ENCODE measurements at places on chromosomes 12 and 14.

GRCh38 chr14:71967704-71968103 lies 35.5 kb downstream of the RGS6 start:
- DNase-seq: no peak

DNA sequence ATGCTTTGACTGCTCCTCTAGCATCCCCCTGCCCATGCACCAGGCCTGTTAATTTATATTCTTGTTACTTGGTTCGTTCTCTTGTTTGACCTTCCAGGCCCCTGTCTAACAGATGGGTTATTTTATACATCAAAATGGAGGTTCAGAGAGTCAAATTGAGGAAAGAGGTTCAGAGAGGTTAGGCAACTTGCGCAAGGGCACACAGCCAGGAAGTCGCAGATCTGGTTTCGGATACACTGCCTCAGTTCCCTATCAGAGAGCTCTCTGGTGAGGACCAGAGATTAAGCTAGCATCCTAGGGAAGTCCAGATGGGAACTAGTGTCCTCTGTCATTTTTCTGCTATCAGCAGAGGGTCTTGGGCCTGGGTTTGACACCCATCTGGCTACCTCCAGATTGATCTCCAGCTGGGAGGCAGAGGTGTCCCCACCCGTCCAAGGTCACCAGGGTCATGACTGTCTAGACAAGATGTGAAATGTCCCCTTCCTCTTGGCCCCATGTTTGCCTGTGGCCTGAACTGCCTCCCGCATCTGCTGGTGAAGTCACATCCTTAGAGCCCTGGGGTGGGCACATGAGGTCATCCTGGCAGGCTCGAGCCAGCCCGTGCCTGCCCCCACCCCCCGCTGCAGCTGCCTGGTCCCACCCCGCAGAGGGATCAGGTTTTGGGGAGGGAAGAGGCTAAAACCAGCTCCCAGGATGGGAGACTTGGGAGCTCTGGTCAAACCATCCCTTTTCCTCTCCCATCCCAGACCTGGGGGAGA lies 84.3 kb upstream of the NCOR2 start:
- DNase-seq: no peak

DNA sequence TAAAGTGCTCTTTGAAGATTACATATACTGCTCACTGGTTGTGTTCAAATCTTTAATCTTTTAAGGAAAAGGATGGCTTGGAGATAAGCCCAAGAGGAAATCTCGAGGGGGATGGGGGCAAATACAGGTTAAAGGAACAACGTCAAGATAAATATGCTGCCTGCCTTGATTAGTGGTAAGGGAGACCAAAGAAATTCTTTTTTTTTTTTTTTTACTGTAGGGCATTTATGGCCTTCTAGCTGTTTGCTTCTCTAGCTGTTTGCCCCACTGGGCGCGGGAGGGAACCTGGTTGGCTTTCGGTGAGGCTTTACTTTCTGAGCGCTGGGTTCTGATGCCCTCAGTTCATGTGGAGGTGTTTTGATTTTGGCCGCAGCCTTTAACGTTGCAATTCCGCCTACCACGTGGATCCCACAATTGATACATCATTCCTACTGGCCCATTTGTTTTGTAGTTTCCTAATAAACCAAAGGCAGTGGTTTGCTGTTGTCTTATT lies 5.7 kb downstream of the CCND2 start:
- peak; percentile 40 for DNase-seq

DNA sequence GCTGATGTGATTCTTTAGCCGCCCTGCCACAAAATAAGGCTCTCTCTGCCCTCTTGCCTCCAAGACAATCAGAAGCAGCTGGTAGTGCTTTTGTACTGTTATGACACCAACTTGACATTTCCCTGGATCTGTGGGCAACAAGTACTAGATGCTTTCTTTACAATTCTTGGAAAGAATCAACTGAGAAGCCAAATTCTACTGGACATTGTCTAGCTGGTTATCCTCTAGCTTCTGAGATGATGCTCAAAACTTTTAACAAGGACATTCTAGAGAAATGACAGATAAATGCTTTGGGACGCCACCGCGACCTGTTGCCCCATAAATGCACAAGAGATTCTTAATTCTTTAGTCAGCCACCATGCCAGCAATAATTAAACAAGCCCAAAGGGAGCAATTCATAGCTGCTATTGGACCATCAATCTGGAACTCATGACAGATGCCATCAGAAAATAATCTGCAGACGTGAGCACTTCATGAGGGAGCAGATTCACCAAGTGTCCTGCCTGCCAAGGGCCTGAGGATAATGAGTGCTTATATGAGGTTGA lies 22.8 kb downstream of the FMNL3 start:
- DNase-seq: no peak

GRCh38 chr14:101834397-101834796 lies 72.9 kb downstream of the PPP2R5C start:
- DNase-seq: no peak

DNA sequence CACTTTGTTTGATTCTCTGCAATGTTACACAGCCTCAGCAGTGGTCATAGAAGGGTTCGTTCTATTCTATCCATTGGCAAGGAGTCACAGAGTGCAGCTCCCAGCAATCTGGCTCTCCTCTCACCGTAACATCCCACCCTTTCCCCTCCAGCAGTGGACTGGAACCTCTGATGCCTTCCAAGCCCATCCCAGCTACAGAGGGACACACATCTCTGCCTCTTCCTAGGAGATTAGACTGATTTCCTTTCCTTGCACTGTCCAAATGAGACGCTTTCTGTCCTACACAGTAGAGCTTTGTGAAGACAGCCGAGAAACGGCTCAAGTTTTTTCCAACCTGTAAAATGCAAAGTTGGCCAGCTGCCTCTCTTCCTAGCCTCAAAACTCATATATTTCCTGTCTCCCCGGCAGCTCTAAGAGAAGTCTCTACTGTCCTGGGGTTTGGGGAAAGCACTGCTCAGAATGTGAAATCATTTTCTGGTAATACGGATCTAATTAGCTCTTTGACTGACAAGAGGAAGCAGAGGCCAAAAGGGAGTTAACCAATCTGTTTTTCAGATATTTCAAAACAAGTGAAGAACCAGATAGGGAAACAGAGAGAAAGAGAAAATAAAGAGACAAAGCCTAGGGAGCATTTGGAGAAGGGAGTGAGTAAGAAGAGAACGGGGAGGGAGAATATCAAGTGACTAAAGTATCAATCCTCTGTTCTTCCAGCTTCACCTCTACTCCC lies 516 bp downstream of the NINJ2 start:
- no peak for DNase-seq
